ENCODE measurements at places on chromosomes 1 and 21. TPM values are rescaled to one million over a fixed set of nuclear protein-coding genes. Genes with fewer than 3 reads are reported as not detected.

Gene PFDN2
- 55.2 TPM for total RNA-seq

Gene ANKRD35
- 0.14 TPM for total RNA-seq

Gene SLC9C2
- total RNA-seq, result not detected

Gene IL12RB2
- not detected for total RNA-seq

Gene CR1
- total RNA-seq, result not detected

Gene RUNX3
- total RNA-seq, result not detected

Gene GPR37L1
- total RNA-seq, result not detected

Gene GUCA2B
- not detected for total RNA-seq

Gene EDARADD
- not detected for total RNA-seq

Gene PHF13
- total RNA-seq, result 11.6 TPM

Gene EVA1C
- total RNA-seq, result 34.9 TPM

Gene FALEC
- total RNA-seq, result not detected

Gene S100A5
- total RNA-seq, result not detected

Gene EPHB2
- total RNA-seq, result 59.0 TPM

Gene GPR89B
- 17.1 TPM for total RNA-seq
